COLO829 (cell line): ENCODE measurements at places on chromosomes 6 and 20.
A peak's percentile ranks its signal among the peaks of the same experiment; 100 is the strongest.

DNA sequence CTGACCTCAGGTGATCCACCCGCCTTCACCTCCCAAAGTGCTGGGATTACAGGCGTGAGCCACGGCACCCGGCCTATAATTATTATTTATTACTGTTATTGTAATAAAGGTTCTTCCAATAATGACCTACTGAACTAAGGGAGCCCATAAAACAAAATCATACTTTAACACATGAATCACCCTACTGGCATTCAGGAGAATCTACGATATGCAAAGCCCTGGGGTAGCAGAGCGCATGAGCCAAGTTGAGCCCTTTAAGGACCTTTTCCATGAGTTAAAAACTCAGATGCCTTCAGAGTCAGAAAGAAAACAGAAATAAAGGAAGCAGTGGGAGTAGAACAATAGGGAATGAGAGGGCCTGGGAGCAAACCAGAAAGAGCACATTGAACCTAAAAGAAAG, 41.5 kb downstream of the SNRPB start:
- no peak for DNase-seq

- DNase-seq: no peak
Measured at GRCh38 chr6:15877231-15877630, 214.4 kb upstream of the DTNBP1 start.

GRCh38 chr6:7721649-7722048, 4.2 kb upstream of the BMP6 start:
- peak; percentile 69 for DNase-seq

DNA sequence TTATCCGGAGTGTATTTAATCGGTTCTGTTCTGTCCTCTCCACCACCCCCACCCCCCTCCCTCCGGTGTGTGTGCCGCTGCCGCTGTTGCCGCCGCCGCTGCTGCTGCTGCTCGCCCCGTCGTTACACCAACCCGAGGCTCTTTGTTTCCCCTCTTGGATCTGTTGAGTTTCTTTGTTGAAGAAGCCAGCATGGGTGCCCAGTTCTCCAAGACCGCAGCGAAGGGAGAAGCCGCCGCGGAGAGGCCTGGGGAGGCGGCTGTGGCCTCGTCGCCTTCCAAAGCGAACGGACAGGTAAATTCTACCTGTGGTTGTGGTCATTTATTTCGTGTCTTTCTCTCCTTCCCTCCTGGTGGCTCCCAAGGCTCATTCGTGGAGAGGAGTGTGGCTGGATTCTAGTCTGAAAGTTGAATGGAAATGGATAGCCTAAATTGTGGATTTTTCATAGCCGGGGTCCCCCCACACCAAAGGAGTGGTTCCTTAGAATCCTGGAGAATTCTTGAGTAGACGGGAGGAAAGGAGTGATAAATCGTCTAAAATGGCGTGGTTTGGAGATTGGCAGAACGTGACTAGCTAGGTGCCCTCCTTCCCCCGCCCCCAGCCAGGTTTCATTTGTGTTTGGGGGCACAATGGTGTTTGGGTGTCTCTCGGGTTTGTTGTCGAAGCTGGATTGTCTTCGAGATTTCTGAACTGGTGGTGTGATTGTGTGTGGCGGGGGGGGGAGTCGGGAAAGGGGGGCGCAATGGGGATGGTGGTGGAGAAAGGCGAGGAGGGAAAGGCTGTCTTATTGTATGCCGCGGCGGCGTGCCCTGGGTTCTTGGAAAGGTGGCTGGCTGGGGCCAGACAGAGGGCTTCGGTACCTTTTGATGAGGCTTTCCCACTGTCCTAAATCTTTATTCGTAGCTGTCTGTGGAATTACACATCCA, 673 bp downstream of the MARCKS start:
- DNase-seq: no peak

DNA sequence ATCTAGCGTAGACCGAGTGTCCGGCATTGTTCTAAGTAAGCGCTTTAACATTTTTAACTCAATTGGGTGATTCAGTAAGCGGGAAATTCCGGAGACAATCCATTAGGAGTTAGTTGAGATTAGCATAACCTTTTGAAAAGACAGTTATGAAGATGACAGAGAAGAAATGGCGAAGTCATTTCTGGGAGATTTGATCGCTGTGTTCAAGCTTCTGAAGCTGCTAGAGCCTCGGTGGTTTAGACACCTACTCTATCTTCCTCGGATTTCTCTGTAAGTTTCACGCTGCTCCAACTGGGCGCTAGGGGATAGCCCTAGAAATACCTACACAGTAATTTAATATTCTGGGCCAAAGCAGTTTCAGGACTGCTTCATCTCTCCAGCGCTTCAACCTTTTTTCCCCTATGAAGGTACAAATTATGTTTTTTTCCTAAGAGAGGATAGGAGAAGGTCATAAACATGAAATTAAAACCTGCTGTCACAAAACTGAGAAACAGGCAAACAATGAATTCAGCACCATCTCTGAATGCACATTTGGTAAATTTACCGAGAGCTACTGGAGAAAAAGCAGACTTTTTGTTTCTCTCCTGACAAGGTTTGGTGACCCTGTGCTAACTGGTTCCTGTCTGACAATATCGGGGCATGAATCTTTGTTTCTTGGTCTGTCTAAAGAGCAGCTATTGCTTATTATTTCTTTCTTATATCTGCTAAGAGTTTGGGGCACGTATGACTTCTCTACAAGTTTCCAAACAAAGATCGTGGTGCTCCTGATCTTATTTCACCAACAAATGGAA, 22.4 kb downstream of the ZNF311 start:
- peak; percentile 57 for DNase-seq

DNA sequence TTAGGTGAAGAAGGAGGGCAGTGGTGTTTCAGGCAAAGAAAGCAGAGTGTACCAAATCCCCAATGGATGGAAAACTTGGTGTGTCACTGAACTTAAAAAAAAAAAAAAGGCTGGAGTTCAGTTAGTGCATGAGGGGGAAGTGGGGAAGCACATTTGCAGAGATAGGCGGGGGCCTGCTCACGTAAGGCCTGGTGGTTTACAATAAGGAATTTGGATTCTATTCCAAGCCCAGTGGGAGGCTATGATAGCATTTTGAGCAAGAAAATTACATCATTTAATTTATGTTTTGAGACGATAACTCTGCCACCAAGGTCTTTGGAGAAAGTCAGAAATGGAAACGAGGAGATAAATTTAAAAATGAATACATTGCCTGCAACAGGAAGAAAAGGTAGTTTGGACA, 225.5 kb downstream of the EYA4 start:
- DNase-seq: no peak

- DNase-seq: no peak
Measured at GRCh38 chr6:136166815-136167214, 83.3 kb downstream of the MTFR2 start.

- DNase-seq: no peak
Measured at GRCh38 chr6:131992557-131992956, 41.4 kb upstream of the CCN2 start.

GRCh38 chr6:24148684-24149083, 22.7 kb downstream of the NRSN1 start:
- DNase-seq: no peak

DNA sequence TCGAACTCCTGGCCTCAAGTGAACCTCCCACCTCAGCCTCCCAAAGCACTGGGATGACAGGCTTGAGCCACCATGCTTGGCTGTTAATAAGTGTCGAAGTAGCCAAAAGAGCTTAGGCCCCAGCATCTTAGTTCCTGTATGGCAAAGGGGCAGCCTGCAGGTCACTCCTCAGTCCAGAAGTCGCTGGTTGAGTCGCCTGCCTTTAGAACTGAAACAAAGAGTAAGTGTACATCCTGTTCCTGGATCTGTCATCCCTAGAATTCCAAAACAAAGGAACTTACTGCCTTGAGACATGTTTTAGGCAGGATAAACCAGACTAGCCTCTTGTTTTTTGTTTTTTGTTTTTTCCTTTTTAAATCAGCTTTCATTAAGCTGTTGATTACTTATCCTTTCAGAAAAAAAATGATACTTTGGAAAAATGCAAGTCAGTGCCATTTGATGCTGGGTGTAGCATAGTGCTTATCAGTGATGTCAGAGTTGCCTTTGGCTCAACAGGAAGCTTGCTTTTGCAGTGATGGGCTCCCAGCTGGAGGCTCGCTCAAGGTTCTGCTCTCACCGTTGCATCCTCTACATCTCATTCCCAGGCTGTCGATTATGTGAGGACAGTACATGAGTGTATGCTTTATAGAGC, 9.0 kb downstream of the ACTR5 start:
- DNase-seq: no peak

GRCh38 chr6:36655085-36655724, 23.3 kb upstream of the CDKN1A start:
- DNase-seq: no peak

- peak; percentile 29 for DNase-seq
Measured at GRCh38 chr6:75893058-75893775, 144.2 kb downstream of the MYO6 start.

- DNase-seq: no peak
Measured at GRCh38 chr20:61219021-61219431, 33.0 kb upstream of the CDH4 start.

- DNase-seq: no peak
Measured at GRCh38 chr6:8658416-8658815, 223.1 kb upstream of the SLC35B3 start.

- no peak for DNase-seq
Measured at GRCh38 chr20:17439616-17440296, 91.4 kb downstream of the BFSP1 start.

- no peak for DNase-seq
Measured at GRCh38 chr6:166165558-166166313, 1.9 kb downstream of the TBXT start.

DNA sequence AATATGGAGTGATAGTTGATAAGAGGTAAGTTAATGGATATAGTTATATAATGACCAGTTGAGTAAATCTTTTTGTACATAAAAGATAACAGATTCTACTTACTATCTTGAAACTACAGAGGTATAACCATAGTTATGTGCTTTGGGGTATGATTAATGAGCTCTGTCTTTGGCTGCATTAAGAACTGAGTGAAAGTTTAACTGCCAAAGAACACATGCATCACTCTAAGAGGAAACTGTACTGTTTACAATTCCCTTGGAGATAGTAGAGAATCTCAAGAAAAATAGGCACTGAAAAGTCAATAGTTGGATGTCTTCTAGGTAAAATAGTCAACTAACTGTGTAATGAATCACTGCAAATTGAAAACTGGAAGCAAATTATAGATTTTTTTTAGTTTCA, 1129.5 kb downstream of the EPHA7 start:
- DNase-seq: no peak

GRCh38 chr6:45513213-45513618, 135.5 kb upstream of the SUPT3H start:
- no peak for DNase-seq

DNA sequence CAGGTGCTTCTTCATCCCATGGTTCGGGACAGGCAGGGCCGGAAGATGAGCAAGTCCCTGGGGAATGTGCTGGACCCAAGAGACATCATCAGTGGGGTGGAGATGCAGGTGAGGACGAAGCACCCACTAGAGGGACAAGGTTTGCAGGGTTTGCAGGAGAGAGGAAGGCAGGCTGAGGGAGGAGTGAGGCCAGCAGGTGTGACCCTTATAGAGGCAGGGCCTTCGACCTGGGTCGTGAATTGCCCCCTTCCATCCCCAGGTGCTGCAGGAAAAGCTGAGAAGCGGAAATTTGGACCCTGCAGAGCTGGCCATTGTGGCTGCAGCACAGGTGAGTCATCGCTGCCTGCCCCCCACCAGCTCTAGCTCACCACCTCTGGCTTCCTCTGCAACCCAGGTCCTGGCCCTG, 8.4 kb downstream of the VARS2 start:
- no peak for DNase-seq

DNA sequence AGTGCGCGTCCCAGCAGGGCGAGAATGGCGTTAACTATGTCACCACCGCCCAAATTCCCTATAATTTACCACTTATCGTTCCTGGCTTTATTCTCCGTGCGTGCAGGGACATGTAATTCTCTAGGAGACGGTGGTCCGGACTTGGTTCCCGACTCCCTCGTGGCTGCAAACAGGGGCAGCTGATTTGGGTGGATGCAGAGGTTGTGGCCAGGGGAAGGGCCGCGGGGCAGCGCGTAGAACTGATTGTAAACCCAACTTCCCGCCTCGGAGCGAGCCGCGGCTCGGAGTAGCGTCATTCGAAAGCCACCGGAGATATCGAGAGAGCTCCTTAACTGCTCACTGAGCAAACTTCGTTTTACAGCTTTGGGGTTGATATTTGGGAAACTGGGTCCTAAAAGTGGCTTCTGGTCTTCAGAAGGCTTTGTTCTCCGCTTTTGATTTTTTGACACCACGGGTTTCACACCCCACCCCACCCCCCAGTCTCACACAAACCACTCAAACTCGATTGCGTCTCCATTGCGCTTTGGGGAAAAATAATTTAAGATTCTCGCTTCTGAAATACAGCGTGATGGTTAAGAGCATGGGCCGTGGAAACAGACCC, 17.5 kb upstream of the ZSCAN9 start:
- no peak for DNase-seq

GRCh38 chr6:163229050-163229449, 185.5 kb upstream of the QKI start:
- no peak for DNase-seq

- no peak for DNase-seq
Measured at GRCh38 chr6:88748141-88748540, 215.3 kb downstream of the RNGTT start.

DNA sequence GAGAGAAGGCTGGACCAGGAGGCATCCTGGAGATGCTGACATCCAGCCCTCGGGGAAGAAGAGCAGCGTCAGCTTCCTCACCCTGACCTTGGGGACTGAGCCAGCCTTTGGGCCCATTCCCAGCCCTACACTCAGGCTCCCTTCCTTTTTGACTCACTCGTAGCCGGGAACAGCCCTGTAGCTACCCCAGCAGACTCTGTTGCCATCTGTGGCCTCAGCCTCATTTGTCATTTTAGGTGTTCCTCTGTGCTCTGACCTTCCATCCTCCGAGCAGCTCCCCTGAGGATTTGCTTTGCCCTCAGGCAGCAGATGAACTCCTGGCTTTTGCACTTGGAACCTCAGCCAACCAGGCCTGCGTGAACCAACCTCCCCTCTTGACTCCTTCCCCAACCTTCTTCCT, 67.5 kb downstream of the ELOVL2 start:
- no peak for DNase-seq

DNA sequence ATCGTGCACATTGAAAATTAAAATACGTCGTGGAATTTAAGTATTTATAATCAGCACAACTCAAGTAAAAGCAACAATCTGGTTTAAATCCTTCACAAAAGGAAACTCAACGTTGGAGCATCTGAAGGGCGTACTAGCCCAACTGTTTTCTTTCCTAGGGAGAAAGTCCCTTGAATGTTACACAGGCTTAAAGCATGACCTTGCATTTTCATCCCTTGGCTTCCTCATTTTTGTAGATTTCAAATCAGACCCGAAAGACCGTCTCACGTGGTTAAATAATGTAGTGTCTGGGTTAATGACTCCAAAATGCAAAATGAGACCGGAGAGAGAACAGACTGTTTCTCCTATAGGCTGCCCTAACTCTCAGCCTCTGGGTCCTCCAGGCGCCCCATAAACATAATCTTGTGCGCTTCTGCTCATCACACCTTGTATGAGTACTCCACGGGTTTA, 249.2 kb upstream of the RREB1 start:
- no peak for DNase-seq

- no peak for DNase-seq
Measured at GRCh38 chr6:130836055-130836640, 8.9 kb downstream of the SMLR1 start.

DNA sequence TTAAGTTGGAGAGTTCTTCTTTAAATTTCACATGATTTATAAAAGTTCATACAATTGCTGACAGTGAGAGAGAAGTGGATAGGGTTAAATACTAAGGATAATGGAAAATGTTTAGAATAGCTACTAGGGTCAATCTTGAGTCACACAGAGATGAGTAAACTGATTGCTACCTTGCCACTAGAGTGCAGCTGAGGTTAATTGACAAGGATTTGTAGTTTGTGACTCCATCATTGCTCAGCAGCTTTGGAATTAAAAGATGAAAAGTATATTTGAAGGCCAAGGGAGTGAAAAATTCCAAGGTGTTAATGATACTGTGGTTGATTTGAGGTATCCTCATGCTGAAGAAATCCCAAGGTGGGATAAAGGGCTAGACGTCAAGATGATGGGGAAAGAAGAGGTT, 524.0 kb downstream of the UTRN start:
- DNase-seq: no peak
